CD4-positive, alpha-beta memory T cell (primary cell): ENCODE measurements at places on chromosomes 11 and 22. TPM values are rescaled to one million over a fixed set of nuclear protein-coding genes. Genes with fewer than 3 reads are reported as not detected.

The SCGB1D2 gene
- not detected for total RNA-seq

The ISX gene
- total RNA-seq: not detected

The OMP gene
- 0.79 TPM for total RNA-seq

The TSSK2 gene
- total RNA-seq: not detected

The SYTL2 gene
- total RNA-seq: 35.5 TPM

The SYCE3 gene
- not detected for total RNA-seq

The RASD2 gene
- total RNA-seq: not detected

The GPR152 gene
- not detected for total RNA-seq

The MEN1 gene
- total RNA-seq: 42.7 TPM

The CATSPERZ gene
- total RNA-seq: not detected

The NLRP10 gene
- total RNA-seq: not detected

The P2RX6 gene
- 1.2 TPM for total RNA-seq

The PPP6R3 gene
- 142 TPM for total RNA-seq

The TP53I11 gene
- 4.0 TPM for total RNA-seq

The MMP12 gene
- total RNA-seq: not detected

GRCh38 chr11:315051-315481 lies 1.2 kb downstream of the IFITM1 start:
- DNase-seq: no peak

DNA sequence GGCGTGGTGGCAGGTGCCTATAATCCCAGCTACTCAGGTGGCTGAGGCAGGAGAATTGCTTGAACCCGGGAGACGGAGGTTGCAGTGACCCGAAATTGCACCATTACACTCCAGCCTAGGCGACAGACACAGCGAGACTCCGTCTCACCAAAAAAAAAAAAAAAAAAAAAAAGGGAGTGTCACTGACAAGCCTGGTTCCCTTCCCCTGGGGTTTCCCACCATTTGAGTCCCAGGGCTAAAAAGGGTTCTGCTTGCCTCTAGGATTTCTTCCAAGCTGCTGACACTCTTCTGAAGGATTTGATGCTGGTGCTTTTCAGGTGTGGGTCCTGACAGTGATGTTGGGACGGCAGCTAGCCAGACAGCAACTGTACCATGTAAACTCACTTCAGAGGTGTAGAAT lies 1.3 kb upstream of the CCDC88B start:
- no peak for DNase-seq

- DNase-seq: no peak
Observed at GRCh38 chr11:126166413-126166812, 45.0 kb downstream of the RPUSD4 start.

DNA sequence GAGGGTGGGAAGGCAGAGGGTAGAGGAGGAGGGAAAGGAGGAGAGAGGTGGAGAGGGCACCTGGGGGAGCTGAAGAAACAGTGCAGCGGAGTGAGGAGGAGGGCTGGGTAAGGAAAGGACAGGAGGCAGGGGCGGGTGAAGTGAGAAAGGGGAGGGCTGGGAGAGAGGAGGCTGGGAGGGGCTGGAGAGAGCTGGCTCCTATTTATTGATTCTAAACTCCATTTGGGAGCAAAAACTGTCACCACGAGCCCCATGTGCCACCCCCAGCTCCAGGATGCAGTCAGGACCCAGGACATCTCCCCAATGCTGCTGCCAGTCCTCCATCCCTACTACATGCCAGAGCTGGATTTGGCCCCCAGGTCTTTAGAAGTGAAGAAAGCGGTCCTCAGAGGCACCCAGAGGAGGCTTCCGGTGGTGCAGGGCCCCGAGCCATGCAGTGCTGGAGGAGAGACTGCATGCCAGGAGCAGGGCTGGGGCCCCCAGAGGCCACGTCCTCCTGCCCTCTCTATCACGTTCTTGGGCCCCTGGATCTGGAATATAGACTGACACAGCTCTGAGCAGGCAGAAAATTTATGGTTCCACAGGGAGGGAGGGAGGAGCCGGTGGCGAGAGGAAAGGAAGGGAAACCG lies 53.7 kb downstream of the SLC22A12 start:
- DNase-seq: no peak

DNA sequence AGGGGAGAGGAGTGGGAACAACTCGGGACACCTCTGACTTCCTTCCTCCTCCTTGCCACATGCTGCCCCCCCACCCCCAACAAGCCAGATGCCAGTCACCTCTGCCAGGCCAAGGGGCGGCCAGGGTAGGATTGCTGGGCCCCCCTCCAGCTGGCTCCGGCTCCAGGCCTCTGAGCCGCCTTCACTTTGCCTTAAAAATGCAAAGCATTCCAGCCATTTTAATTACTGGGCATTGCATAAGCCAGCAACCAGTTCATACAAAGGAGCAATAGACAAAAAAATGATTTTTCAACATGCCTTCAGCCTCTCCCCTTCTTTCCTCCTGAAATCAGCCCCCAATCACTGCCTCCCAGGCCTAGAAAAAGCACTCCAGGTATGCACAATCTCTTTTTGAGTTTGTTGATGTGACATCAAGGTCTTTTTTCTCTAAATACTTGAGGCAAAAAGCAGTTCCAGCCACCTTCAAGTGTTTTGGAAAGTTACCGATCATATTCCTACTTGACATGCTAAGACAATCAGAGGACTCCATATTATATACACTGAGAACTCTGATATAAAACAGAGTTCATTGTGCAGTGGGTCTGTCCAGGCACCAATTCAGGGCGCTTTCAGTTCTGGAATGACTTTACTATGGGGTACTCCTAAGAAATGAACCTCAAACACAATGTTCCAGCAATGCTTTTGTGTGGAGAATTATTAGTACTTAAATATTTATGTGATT lies 12.4 kb upstream of the TIMP3 start:
- DNase-seq: no peak

GRCh38 chr11:19957294-19957943 lies 202.9 kb downstream of the DBX1 start:
- DNase-seq: no peak

- peak; percentile 72 for DNase-seq
Observed at GRCh38 chr22:22942511-22943329, 55.1 kb downstream of the IGLL5 start.

- DNase-seq: no peak
Observed at GRCh38 chr11:61628662-61628970, 47.7 kb upstream of the SYT7 start.

DNA sequence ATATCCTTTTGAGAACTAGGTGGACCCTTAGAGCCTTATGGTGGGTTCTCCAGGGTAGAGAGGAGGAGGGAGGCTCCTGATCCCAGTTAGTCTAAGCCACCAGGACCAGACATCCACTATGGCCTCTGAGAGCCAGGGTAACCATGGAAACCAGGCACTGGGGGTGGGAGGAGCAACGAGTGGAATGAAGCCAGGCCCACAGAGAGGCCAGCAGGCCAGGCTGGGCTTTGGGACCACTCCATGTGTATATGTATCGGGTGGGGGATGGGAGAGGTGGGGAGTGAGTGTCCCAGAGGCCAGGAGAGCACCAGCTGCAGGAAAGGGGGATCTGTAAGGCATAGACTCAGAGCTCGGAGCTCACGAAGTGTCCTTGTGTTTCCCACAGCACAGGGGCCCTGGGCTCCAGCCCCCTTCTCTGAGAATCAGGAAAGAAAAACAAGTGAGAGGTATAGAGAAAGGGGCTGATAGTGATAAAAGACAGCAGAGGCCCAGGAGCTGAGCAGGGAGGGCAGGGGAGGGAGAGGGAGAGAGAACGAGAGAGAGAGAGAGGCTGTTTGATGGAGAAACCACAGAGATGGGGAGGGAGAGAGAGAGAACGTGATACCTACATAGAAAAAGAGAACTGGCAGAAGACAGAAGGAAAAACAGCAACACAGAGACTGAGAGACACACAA lies 15.5 kb upstream of the TSPAN18 start:
- DNase-seq: no peak

GRCh38 chr22:18050065-18050464 lies 25.7 kb upstream of the MICAL3 start:
- DNase-seq: no peak

- DNase-seq: no peak
Observed at GRCh38 chr11:109109571-109110315, 312.2 kb upstream of the C11orf87 start.

- no peak for DNase-seq
Observed at GRCh38 chr22:46747646-46748045, 9.6 kb upstream of the CERK start.

DNA sequence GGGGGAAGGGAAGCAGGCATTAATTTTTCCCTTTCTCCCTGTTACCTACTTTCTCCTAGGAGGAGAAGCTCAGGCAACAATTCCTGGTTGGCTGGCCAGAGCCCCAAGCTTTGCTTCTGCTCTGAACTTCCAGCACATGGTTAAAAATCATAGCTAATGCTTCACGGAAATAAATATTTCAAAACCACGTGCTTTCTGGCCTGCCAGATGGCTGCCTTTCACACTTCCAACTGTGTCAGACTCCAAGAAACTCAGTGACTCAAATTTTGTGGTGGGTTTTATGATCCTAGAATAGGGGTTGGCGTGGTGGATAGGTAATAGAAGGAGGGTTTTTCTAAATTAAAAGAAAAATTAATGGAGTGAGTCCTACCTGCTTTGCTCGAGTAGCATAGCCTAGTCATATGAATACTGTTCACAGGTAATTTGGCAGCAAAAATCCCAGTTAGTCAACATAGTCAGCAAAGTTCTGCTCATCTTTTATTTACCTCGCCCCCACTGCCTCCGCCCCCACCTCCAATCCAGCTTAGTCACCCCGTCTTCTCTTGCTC lies 58.6 kb downstream of the SC5D start:
- no peak for DNase-seq

DNA sequence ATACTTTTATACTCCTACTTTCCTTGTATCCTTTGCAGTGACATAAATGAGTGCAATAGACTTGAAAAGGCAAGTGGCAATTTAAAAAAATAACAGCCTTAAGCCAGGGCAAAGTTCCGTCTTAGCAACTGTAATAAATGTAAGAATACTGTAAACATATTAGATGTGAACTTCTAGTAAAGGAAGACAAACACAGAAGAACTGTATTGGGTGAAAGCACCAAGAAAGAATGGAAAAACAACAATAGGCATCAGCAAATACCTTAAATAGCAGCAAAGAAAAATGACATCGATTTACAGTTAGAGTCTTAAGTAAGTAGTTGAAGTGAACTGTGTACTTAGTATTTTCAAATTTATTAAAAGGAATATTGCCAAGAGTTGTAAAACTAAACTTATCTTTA lies 75.5 kb upstream of the TP53AIP1 start:
- no peak for DNase-seq

- DNase-seq: peak; percentile 38
Observed at GRCh38 chr11:8168485-8169257, at the start of gene RIC3. Gene RIC3 (minus strand): TSS chr11:8169025. CDS start chr11:8168989, 36 bp downstream.

DNA sequence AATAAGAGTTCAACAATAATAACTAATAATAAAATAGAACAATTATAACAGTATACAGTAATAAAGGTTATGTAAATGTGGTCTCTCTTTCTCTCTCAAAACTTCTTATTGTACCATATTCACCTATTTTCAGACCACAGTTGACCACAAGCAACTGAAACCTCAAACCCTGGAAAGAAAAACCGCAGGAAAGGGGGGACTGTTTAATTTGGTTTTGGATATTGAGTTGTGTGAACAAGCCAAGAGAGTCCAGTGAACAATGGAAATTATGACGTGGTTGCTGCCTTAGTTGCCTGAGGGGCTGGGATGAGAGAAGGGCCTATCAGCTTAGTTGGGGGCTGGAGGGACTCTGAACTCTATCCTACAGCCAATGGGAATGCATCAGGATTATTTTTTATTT lies 178.7 kb upstream of the POU2AF2 start:
- DNase-seq: no peak

DNA sequence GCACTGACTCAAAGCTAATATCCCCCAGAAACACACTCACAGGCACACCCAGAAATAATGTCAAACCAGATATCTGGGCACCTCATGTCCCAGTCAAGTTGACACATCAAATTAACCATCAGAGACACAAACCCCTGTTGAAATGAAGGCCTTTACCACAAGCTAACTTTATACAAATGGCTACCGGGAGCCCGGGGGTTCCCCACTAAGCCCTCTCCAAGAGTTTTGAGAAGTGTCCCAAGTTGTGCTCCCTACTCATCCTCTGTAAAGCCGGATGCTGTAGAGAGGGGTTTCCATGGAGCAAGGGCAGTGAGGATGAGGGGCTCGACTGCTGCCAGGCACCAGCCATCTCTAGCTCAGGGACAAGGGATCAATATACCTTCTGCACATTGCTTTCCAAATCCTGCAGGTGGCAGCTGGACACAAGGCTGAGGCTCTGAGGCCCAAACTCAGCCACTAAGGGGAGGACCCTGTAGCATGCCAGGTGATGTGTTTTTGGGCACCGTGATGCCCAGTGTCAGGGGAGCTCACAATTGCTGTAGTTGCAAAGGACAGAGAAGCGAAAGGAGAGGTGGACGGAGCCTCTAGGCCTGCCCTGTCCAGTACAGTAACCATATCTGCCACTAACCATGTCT lies 145.7 kb downstream of the TTC17 start:
- DNase-seq: no peak

DNA sequence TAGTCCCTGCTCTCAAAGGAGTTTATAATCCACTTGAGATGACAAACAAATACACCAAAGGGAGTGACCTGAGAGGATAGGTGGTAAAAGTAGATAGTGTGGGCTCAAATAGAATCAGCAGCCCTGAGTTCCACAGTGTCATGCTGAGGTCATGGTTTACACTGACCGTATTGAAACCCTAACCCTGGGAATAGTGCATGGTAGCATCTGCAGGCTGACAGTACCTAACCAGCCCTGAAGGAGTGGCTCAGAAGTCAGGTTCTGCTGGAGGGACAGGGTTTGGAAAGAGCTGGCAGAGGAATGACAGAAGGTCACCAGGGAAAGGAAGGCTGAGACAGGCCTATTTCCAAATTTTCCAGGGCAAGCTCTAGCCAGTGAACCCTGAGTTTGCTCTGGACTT lies 9.2 kb upstream of the TMPRSS5 start:
- no peak for DNase-seq
